Neural crest cell (in vitro differentiated cells): ENCODE measurements at places on chromosomes 6 and 20. TPM values are rescaled to one million over a fixed set of nuclear protein-coding genes. Genes with fewer than 3 reads are reported as not detected.

DNA sequence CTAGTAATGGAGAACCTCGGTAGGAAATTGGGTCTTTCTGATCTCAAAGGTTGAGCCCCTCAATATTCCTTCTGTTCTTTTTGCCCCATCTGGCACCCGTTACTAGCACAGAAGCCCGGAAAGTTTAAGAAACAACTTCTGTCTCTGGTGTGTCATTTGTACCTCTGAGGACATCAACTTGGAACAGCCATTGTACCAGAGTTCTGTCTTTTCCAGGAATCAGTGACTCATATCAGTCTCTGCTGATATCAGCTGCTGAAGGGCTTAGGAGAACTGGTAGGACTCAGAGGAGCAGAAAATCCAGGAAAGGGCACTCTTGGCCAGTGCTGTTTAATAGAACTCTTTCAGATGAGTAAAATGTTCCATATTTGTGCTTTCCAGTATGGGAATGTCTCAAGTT, 78.3 kb upstream of the CHD6 start:
- DNase-seq, result no peak

- DNase-seq, result no peak
These were observed 109.5 kb downstream of the TRIM27 start for GRCh38 chr6:28814032-28814976.

- no peak for DNase-seq
These were observed 924.1 kb downstream of the EYS start for GRCh38 chr6:64782877-64783276.

Gene TGM3
- 0.23 and 0.43 TPM in 2 replicates for total RNA-seq

DNA sequence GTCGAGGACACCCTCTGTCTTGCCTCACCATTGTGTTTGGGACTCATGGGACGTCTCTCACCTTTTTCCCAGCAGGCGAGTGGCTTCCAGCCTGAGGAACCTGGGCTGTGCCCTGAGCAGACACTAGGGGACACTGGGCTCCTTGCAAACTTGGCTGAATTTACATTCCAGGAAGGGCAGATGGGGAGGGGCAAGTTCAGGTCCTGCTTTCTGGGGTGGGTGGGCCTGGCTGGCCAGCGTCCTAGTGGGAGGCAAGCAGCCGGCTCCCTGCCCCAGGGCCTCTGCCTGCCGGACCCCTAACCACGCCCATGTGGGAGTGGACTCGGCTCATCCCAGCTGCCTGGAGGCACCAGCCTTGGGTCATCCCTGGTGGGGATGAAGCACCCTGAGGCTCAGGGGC, 48.2 kb upstream of the MLN start:
- peak; percentile 14 for DNase-seq

DNA sequence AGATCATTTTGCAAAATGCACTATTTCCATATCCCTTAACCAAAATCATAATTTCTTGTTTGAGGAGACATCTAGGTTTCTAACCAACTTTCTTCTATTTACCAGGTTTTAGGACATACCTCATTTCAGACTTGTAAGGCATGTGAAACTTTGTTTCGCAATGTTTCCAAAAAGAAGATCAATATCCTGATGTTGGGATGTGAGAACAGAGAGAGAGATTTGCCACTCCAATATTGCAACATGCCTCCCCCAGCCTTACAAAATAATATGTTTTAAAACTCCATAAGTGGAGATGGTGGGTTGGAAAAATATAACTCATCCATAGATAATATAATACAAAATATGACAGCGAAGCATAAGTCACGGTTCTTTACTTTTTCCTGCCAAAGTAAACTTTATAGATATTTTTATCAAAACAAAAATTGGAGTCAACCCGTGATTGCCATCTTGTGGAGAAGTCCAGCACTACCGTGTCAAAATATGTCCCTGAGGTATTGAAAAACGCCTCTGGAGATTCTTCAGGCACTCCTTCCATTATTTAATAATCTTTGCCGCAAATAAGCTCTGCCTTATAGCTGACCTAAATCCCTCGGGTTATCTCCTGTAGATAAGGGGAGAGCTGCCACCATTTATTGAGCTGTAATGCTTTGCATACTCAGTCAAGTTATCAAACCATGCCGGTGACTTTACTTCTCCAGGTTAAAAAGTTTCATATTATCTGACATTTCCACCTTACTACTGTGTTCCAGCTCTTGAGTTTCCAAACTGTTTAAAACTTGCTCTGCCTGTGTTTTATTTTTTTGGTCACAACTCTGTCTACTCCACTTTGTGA, 534.2 kb downstream of the HACE1 start:
- peak; percentile 23 for DNase-seq

Gene OPRM1
- not detected in 2 replicates for total RNA-seq

- no peak for DNase-seq
These were observed 26.7 kb upstream of the CDKN1A start for GRCh38 chr6:36651659-36652379.
